ENCODE measurements at places on chromosomes 5 and 9.

DNA sequence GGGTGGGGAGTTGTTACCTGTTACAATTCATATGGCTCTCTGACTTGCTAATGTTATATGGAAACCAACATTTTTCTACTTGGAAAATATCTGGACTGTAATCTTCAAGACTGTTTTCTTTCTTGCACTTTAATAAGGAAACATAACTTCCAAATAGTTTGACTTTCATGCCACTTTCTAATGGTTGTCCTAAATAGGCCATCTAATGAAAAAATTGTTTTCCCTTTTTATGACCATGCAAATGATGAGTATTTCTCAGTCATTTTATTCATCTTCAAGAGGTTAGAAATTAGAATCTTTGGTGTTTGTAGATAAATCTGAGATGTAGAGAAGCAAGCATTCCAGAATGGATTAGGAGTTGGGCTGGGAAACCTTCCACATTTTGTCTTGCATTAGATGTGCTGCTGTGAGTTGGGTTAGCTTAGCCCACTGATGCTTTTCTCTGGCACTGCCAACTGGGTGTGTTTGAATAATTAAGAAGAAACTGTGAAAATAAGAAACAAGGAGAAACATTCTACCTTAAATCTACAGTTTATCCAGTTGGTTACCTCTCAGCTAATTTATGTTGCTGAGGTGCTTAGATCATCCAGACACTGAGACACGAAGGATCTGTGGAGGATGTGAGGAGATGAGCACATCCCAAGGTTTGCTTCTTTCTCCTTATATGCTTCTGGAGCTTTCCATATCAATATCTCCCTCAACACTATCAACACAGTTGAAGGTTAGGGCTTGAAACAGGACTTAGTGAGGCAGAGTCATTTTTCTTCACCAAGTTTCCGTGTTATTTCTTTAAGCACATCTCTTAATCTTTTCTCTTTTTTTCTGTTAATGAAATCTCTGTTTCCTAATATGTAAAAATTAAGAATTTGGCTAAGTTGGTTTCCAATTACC is 2.7 kb downstream of the RASGRF2 start:
- no peak for DNase-seq

DNA sequence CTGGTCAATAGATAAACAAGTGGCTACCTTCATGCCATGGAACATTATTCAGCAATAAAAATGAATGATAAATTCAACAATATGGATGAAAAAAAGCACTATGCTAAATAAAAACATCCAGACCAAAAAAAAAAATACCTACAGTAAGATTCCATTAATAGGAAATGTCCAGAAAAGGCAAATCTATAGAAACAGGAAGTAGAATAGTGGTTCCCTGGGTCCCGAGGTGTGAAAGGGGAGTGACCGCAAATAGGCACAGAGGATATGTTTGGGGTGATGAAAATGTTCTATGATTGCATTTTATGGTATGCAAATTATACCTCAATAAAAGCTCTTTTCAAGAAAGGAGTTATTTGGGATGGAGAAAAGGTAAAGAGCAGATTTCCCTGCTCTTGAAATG is 3.6 kb upstream of the GPR151 start:
- DNase-seq: no peak

GRCh38 chr9:101119206-101119819 is 90.8 kb downstream of the PLPPR1 start:
- DNase-seq: no peak

DNA sequence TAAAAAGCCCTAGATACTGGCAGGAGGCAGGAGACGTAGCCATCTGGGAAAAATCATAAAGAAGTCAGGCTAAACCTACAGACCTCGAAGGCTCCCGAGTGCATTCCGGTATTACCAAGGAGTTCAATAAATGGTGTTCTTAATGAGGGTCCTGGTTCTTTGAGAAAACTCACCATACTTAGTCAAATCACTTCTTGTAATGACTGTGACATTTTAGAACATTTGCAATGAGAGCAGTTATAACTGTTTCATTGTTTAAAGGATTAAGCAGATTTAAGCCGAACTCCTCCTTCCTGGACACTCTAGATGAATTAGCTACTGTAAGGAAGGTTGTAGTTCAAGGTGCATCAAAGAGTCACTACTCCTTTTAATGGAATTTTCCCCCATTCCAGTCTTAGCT is 67.8 kb downstream of the EFNA5 start:
- DNase-seq: no peak

- DNase-seq: no peak
Measured at GRCh38 chr5:154850255-154851062, at the start of gene FAXDC2. FAXDC2 (minus strand) TSS chr5:154850603; CDS start chr5:154838178, 12,425 bp downstream.

GRCh38 chr9:89497978-89498851 is at the start of gene SEMA4D:
SEMA4D (minus strand) TSS chr9:89498113; CDS start chr9:89405456, 92,657 bp downstream.
- DNase-seq: no peak

GRCh38 chr5:2764581-2764980 is 13.1 kb upstream of the IRX2 start:
- no peak for DNase-seq

GRCh38 chr9:32069169-32069813 is 315.2 kb upstream of the ACO1 start:
- DNase-seq: no peak

DNA sequence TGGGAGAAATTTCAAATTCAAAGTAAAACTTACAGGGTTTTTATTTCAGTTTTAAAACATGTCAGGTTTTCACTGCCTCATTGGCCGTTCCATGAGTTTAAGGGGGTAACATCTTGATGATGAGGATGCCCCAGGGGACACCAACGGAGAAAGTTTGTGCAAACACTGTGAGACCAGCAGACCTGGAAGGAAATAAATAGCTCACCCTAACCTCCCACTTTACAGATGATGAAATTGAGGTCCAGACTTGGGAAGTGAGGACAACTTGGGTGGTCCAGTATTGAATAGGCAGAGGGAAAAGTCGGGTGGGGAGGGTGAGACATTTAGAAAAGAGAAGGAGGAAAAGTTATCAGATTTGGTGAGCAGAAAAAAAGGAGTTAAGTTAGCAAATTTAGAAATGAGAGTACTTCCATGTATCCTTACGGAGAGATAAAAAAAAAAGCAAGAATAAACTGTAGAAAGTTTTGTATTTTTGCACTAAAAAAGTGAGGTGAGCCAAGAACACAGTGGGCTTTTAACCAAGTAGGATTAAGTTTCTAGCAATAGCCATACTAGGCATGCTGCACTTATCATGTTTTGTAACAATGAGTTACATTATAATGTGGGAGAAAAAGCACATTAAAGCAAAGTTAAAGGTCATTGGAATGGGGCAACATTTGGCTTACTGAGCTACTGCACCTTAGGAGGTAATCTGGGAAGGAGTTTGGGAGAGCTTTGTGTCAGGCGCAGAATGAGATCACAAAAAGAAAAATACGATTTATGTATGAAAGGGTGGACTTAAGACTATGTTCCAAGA is 125.1 kb downstream of the GAS1 start:
- DNase-seq: no peak

DNA sequence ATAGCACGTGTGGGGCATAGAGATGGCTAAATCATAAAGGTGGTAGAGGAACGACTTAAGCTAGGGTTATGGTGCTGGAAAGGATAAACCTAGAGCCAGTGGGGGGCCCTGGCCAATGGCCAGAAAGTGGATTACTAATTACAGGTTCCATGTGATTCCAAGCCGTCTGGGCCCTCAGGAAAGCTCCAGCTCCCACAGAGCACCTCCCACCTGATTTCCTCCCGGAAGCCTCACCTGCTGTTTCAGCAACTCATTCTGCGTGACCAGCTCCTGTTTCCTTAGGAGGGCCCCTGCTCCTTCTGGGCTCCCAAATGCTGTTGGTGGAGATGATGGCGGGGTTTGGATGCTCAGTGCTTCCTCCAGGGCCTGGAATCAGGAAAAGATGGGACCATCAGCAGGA is 16.2 kb downstream of the GPX3 start:
- DNase-seq: no peak

- DNase-seq: no peak
Measured at GRCh38 chr5:95441636-95442035, 50.5 kb downstream of the FAM81B start.

GRCh38 chr5:165495829-165496380 is 1990.5 kb downstream of the MAT2B start:
- no peak for DNase-seq

GRCh38 chr5:109868737-109869136 is 179.0 kb downstream of the MAN2A1 start:
- no peak for DNase-seq

- DNase-seq: no peak
Measured at GRCh38 chr5:34571677-34572041, 84.5 kb upstream of the RAI14 start.

DNA sequence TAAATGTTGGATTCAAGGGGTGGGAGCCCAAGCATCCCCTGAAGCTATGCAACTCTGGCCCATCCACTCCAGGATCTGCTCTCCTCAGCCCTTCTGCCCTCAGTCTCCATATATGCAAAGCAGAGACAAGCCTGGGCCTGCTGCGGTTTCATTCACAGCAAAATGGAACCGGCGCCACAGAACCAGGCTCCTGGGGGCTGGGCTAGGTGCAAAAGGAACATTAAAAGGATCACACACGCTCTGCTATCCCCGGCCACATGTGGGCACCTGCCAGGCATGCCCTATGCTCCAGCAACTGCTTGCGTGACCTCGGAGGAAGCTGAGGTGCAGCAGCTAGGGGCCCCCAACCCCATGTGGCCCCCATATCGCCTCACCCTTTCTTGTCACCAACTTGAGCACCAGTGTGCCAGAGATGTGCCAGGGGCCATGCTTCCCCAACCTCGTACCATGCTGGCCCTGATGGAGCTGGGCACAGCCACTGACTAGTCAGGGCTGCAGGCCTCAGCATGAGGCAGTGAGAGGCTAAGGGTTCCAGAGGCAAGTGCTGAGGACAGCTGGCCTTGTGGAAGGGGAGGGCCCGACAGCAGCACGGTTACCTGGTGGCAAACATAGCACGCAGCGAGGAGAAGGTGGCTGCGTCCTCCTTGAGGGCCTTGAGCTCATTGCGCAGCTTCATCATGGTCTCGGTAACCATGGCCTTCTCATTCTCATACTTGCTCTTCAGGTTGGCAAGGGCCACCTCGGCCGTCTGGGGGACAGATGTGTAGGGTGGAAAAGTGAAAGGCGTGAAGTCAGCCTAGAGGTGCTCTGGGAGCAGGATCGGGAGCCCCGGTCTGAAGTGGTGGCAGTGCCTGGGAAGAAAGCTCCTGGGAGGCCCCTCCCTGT is 47.2 kb downstream of the BICD2 start:
- DNase-seq: no peak

- no peak for DNase-seq
Measured at GRCh38 chr5:758698-759053, 25.9 kb downstream of the ZDHHC11B start.

- no peak for DNase-seq
Measured at GRCh38 chr5:132896685-132897084, 23.2 kb downstream of the LEAP2 start.

DNA sequence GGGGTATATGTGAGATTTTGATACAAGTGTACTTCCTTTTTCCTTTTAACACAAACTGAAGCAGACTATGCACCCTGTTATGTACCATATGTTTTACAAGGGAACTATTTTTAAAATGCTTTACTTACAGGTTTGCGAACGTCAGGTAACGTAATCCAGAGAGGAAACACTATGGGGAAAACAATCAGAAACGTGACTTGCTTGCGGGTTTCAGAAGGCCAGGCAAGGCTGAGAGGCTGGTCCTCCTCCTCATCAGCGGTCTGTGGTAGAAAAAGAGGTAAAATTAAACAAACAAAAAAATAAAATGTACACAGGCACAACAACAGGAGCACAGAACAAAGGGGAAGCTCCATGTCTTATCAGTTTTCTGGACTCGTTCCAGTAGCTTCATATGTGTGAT is 141.2 kb downstream of the ACER2 start:
- DNase-seq: no peak

- no peak for DNase-seq
Measured at GRCh38 chr5:50699737-50700136, 33.3 kb downstream of the PARP8 start.

DNA sequence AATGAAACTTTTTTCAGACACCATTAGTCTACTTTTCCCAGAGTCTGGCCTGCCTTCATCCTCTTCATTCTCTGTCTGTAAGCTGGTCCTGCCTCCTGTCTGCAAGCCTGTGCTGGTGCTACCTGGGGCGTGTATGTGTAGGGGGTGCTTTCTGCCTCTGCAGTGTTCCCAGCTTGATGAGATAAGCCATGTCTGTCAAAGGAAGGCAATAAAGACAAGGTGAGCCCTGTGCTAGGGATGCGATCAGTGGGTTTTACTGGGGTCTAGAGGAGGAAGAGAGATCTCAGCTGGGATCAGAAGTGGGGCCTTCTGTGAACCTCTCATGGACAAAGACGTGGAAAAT is 78.0 kb upstream of the TGFBR1 start:
- DNase-seq: no peak

DNA sequence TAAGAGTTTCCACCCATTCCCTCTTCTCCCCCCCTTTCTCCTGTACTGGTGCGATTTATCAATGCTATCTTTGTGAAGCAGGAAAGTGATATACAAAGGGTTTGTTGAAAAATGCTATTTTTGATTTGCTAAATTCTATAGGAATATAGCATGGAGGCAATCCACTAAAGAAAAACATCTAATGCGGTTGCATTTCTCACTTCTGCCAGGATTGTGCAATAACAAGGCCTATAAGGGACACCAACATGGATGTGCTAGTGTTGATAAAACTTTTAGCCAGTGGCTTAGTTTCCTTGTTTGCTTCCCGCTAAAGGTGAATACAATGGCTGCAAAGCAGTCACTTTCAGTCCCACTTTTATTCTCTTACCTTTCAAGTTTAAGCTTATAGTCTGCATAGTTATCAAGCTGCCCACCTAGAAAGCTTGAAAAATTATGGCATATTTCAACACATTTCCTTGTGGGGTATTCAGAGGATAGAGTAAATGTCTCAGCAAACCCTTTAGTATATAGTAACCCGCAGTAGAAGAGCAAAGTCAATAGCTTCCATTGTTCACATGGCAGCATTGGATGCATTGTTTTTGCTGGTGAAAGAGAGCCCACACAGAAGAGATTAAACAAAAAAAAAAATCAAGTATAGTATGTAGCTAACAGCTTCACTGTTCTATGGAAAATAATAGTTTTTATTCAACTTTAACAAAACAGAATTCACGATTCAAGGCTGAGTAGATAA is 674.6 kb upstream of the SEMA6A start:
- no peak for DNase-seq

DNA sequence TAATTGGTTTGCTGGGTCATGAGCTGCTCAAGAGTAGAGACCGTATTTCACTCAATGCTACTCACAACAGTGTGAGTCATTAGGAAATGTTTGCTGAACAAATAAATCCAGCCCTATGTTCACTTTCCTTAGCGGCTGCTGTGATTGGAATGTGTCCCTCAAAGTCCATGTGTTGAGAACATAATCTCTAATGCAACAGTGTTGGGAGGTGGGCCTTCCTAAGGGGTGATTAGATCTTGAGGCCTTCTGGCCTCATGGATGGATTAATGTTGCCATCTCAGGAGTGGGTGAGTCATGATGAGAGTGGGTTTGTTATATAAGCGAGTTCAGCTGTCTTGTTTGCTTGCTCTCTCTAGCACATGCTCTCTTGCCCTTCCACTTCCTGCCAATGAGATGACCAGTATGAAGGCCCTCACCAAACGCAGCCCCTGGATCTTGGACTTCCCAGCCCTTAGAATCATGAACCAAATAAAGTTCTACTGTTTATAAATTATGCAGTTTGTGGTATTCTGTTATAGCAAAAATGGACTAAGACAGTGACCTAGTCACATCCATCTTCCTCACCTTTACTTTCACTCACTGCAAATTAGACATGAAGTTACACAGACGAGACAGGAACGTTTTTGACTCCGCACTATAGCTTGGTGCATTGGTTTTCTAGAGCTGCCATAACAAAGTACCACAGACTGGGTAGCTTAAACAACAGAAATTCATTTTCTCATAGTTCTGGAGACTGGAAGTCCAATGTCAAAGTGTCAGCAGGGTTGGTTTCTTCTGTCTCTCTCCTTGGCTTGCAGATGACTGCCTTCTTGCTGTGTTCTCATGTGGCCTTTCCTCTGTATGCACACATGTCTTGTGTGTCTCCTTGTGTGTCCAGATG is 50.9 kb upstream of the FAM169A start:
- no peak for DNase-seq

Measured in activated T-helper 9 cell treated with anti-CD3 and anti-CD28 coated beads, Interleukin-2, amount 50 U/mL, for 16 hours (primary cell).